Activated T-cell treated with anti-CD3 and anti-CD28 coated beads, Interleukin-2, amount 50 U/mL, for 48 hours (primary cell): ENCODE measurements at places on chromosomes 4 and X.

- DNase-seq = no peak
Observed at GRCh38 chrX:130746709-130747342, 156.2 kb downstream of the ENOX2 start.

DNA sequence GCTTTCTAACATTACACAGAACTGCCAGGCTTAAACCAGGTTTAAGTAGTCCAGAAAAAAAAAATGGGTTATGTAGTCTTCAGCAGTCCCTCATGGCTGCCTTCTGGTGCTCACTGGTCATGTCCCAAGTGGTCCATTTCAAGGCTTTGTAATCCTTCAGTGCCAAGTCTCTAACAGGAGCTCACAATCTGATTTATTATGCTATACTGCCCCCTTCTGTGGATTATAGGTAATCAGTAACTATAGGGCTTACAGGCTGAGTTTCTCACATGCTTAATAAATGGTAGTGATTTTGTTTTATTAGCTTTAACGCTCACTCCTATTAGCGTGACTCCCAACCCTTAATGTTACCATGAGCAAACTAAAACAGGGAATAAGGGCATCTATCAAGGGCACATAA lies 92.5 kb upstream of the EDA2R start:
- DNase-seq = no peak

GRCh38 chr4:77631276-77631675 lies 25.7 kb downstream of the CXCL13 start:
- DNase-seq = no peak

- no peak for DNase-seq
Observed at GRCh38 chr4:182074810-182075209, 168.4 kb upstream of the TENM3 start.

- no peak for DNase-seq
Observed at GRCh38 chr4:184977747-184978146, 40.5 kb upstream of the HELT start.

DNA sequence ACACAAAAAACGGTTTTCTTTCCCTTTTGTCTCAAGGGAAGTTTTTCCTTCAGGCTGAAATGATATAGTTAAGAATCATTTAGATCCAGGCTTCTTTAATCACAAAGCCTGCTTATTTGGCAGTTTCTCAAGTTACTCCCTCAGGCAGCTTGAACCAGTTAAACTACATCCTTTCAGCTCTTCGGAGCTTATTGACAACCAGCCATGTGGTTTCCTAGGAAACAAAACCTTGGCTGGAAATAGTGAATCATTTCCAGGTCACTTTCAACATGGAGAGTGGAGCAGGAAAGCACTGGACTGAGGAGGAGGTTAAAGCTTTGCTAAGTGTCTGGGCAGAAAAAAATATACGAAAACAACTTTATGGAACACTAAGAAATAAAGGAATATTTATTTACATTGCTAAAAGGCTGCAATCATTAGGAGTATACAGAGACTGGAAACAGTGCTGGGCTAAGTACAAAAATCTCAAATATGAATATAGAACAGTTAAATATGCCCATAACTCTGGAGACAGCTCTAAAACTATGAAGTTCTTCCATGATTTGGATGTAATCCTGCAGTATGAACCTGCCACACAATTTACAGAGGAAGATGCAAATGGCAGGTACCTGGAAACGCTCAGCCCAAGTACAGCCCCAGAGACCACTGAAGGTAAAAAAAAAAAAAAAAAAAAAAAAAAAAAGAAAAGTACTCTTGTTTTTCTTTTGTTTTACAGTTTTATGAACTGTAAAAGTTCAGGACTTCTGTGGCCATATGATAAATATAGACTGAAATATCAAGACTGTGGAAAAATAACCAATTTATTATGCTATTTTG lies 23.2 kb upstream of the AASDH start:
- no peak for DNase-seq

DNA sequence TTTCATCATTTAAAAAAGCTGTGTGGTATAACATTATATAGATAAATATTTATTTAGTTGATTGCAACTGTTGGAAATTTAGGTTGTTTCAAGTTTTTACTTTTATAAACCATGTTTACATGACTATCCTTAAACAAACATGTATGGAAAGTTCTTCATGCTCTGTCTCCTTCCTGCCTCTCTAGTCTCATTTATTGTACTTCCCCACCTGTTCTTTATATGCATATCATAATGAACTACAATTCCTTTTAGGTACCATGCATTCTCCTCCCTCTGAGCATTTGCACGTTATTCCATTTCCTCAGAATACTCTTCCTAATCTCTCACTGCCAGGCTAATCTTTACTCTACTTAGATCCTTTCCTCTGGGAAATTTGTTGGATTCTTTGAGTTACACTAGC lies 16.9 kb upstream of the ADH6 start:
- no peak for DNase-seq

DNA sequence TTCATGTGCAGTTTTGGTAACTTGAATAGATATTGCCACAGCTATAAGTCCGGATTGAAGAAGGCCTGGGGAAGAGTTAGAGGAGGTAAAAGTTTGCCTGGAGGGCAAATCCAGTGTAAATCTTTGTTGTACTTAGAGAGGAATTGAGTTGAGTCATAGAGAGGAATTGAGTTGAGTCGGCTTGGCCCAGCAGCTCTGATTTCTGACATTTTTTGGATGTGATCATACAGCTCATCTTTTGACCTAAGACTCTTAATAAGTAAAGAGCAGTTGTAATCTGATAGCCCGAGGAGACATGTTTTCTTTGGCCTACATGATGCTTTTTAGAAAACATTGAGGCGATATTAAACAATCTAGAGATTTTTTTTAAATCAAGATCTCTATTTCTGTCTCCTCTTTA lies 3.9 kb downstream of the KIT start:
- DNase-seq = no peak
